ENCODE measurements at places on chromosomes 4 and X. TPM values are rescaled to one million over a fixed set of nuclear protein-coding genes. Genes with fewer than 3 reads are reported as not detected.

Gene NAP1L2
- not detected for total RNA-seq

Gene FRG2
- total RNA-seq, result not detected

Gene TCP11X2
- not detected for total RNA-seq

Gene VBP1
- 37.3 TPM for total RNA-seq

Gene GSTCD
- 4.7 TPM for total RNA-seq

Gene HHIP
- total RNA-seq, result 8.8 TPM

Gene AFP
- total RNA-seq, result 0.58 TPM

Gene RAI2
- total RNA-seq, result 0.12 TPM

Gene PPP3CA
- 20.9 TPM for total RNA-seq

Gene TLL1
- total RNA-seq, result 0.12 TPM

Gene HTN3
- not detected for total RNA-seq

Gene ANKRD37
- 13.4 TPM for total RNA-seq

Gene UTP14A
- 9.9 TPM for total RNA-seq

Gene PCDH19
- total RNA-seq, result 0.09 TPM

Gene TMSB15A
- total RNA-seq, result 1.8 TPM

Gene CFAP99
- total RNA-seq, result not detected

Gene TMEM31
- total RNA-seq, result not detected

Gene FAM156B
- 15.6 TPM for total RNA-seq

Gene SPATA4
- not detected for total RNA-seq

Gene CXCR3
- total RNA-seq, result not detected

Gene NWD2
- not detected for total RNA-seq
